A673 (cell line): ENCODE measurements at places on chromosomes 6 and 20. TPM values are rescaled to one million over a fixed set of nuclear protein-coding genes. Genes with fewer than 3 reads are reported as not detected.
A peak's percentile ranks its signal among the peaks of the same experiment; 100 is the strongest.

- no peak for DNase-seq
These were observed 19.4 kb upstream of the RCAN2 start for GRCh38 chr6:46510651-46511050.

DNA sequence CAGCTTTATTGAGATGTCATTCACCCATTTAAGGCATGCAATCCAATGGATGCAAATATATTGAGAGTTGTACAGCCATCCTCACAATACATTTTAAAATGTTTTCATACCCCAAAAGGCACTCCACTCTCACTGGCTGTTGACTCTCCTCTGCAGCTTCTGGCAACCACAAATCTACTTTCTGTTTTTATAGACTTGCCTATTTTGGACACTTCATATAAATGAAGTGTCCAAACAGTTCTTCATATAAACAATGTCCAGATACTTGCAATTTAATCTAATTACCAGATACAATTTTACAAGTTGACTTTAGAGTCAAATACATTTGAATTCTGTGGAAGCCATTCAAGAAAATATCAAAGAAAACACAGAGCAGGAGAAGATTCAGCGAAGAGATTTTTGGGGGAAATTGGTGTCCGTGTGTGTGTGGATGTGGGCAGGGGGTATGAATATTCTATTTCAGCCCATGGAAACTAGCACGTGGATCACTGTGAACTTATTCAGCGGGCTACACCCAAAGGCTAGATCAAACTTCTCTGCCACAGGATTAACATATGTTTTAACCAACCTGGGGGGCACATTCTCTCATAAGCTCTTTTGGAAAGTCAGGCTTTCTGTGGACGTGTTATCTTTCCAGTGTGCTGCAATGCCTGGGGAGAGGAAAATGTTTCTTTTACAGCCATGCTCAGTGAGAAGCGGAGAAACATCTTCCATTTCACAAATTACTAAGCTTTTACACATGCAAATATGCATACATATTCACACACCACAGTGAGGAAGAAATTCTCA lies 73.9 kb downstream of the PLG start:
- DNase-seq = no peak

Gene OR12D3
- total RNA-seq = not detected in 2 replicates

DNA sequence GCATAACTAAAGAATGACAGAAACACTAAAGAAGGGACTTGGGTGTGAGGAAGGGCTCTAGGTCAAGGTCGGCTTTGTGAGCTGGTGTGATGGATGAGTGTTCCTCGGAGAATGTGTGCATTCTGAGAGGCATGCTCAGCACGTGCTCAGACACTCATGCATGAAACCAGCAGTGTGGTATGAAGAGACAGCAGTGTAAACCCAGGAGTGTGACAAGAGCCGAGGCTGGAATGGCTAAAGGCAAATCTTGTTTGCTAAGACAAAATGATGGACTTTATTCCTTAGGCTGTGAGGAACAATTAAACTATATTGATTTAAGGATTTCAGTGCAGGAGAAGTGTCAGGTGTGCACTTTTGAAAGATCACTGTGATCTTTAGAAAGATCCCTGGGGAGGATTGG lies 107.4 kb upstream of the MAP7 start:
- no peak for DNase-seq

DNA sequence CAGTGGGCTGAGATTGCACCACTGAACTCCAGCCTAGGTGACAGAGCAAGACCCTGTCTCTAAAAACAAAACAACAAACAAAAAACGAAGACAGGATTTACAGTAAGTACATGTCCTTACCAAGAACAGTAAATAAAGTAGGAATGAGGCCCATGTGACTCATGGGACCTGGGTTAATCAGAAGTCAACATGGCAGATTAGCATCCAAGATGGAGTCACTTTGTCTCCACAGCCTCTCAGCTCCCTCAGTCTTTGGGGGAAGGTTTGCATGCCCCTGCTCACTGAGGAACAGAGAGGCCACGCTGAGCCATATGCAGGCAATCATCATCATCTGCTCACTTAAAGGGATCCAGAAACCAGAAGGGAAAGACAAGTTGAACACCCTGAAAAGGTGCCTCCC lies 7.8 kb upstream of the MUC22 start:
- no peak for DNase-seq

DNA sequence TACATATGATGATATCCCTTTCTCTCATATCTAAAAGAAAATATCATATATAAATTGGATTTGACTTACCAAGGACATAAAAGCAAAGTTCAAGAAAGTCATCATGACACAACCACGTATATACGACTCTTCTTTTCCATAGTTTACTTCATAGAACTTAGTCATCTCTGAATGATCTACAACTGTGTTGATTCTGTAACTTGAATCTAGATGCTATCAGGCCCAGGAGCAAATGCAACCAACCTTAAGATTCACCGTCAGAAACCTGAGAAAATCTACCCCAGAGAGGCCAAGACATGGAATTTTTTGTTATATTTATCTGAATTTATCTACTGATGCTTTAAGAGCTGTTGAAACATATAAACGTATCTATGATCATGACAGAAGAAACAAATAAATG lies 165.6 kb downstream of the PDE10A start:
- DNase-seq = no peak

DNA sequence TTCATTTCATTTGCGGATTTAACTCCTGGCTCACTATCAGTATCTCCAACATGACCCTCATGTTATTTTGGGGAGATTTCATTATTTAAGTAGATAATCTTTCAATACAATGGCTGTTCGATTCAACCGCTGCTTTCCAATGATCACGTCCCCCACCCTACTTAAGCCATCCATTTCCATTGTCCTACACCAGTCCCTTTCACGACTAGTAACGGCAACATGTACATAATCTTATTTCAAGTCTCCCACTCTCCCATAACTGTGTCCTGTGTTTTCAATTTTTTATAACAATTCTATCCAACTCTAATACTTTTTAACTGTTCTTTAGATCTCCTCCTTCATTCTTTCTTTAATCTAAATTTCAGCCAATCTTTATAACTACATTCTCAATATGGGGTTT lies 890.8 kb upstream of the MAP3K7 start:
- no peak for DNase-seq

Gene DNMT3B
- total RNA-seq = 3.8 and 5.7 TPM in 2 replicates

- DNase-seq = peak; percentile 7
These were observed 32.5 kb upstream of the MEI4 start for GRCh38 chr6:77620278-77620882.

Gene NUP153
- 90.1 and 104 TPM in 2 replicates for total RNA-seq

Gene AGER
- 13.3 and 18.8 TPM in 2 replicates for total RNA-seq

DNA sequence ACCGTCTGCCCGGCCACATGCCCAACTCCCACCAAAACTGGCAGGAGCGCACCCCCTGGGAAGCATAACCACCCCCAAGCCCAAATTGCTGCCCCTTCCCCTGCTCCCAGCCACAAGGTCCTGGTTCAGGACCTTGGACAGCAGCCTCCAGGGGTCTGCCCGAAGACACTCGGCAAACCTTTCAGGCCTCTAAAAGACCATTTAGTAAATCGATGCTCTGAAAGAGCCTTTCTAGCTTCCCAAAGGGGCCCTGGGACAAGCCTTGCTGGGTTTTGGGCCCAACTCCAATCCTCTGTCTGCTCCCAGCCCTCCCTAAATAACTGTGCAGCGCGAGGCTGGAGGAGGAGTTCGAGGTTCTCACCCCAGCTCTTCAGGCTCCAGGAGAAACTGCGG lies 30.5 kb downstream of the GRM4 start:
- DNase-seq = peak; percentile 30

GRCh38 chr20:64113796-64114355 lies 6.5 kb upstream of the NPBWR2 start:
- DNase-seq = no peak

DNA sequence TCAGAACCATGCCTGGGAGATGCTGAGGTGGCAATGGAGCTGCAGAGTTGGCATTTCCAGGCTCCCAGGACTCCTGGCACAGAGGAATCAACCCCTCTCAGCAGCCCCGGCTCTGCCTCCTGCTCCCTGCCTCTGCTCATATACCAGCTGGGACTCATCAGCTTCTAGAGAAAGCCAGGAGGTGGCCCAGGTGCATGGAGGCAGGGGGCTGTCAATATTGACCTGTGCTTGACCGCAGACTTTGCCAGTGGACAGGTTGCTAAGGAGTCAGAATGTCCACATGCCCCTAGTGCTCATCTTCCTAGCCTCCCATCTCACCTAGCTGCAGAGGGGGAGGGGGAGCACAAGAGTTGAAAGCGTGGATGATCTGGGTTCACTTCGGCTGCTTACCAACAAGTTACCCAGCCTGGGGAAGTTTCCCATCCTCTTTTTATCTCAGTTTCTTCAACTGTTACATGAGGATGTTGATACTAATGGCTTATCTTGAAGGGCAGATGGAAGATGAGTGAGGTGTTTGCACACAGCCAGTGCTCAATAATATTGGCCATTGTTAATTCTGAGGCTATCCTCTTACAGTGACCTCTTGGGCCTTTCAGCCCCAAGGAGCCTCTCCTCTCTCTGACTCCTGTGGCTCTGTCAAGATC lies 9.2 kb upstream of the SCRT2 start:
- no peak for DNase-seq

Gene RRP36
- 104 and 115 TPM in 2 replicates for total RNA-seq

- DNase-seq = no peak
These were observed 45.9 kb downstream of the NOL4L start for GRCh38 chr20:32539026-32539816.

GRCh38 chr6:75409928-75410327 lies 83.7 kb downstream of the FILIP1 start:
- DNase-seq = no peak

GRCh38 chr6:71733970-71734899 lies 152.1 kb upstream of the RIMS1 start:
- no peak for DNase-seq

DNA sequence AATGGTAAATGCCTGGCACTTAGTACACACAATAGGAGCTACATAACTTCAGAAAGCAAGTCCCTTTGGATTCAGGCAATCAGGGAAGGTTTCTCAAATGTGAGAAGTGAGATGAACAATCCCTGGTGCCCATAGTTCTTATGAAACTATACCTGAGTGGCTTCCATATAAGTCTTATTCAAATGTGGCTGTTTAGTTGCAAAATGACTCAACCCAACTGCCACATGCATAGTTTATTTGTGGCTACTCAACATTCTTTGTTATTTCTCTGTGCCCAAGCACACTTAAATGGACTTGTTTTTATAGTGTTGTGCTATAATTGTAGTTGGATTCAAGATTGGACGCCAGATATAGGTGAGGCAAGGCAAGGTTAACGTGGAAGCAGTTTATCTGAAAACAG lies 93.7 kb upstream of the ATXN1 start:
- DNase-seq = no peak

GRCh38 chr6:113347436-113347835 lies 509.7 kb upstream of the MARCKS start:
- DNase-seq = no peak

DNA sequence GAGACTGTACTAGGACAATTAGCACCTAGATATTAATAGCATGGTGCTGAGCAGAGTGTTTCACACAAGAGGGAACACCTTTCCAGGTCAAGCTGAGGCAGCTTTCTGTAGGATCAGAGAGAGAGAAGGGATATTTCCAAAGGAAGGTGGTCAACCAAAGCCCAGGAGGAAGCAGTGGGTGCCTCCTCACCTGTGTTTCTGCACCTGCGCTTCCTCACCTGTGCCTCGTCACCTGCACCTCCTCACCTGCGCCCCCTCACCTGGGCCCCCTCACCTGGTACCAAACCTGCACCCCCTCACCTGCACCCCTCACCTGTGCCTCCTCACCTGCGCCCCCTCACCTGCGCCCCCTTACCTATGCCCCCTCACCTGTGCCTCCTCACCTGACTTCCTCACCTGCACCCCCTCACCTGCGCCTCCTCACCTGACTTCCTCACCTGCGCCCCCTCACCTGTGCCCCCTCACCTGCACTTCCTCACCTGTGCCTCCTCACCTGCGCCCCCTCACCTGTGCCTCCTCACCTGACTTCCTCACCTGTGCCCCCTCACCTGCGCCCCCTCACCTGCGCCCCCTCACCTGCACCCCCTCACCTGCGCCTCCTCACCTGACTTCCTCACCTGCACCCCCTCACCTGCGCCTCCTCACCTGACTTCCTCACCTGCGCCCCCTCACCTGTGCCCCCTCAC lies 67.9 kb downstream of the TTLL2 start:
- no peak for DNase-seq

Gene TAGAP
- 0.11 TPM in 1 of 2 replicates, not detected in the other for total RNA-seq

DNA sequence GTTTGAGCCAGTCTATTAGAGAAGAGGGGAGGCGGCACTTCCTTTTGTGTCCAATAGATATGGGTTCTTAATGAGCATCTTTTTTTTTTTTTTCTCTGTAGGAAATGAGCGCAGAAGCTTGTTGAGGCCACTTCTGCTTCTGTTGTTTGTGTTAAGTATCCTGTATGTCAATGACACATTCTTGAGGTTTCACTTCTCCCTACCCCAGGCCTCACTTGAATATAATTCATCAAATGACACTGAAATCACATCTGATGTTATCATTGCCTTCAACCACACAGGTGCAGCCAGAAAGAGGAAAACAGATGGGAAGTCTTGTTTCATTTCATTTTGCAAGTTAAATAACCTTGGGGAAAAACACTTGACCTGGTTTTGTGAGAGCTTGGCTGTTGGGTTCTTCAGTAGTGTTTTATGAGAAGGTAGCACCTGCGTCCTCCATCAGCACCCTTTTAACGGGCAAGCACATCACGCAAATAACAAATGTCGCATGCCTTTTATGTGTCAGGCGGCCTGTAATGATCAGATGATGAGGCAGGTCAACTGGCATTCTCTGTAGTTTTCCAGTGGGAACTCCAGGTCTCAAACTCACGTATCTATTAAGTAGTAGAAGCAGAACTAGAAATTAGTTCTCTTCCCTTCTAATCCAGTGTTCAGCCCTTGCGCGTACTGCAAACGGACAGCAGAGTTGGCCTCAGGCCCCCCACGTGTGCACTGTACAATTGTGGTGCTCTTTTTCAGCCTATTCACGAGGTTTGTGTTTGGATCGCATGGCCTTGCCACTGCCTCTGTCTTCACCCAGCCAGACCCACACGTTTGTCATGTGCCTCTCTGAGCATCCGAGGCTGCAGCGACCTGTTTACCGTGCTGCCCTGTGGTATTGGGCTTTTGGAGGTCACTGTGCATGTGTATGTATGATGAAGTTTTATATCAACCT lies 23.5 kb downstream of the PLEKHG1 start:
- no peak for DNase-seq

Gene LRRN4
- 0.15 TPM in 1 of 2 replicates, not detected in the other for total RNA-seq

GRCh38 chr6:946546-946945 lies 253.6 kb upstream of the EXOC2 start:
- DNase-seq = no peak

- DNase-seq = peak; percentile 17
These were observed 476.9 kb downstream of the KHDRBS2 start for GRCh38 chr6:61809004-61809595.

- DNase-seq = no peak
These were observed 801 bp downstream of the CCDC28A start for GRCh38 chr6:138774370-138774769.

Gene SNX5
- 171 and 188 TPM in 2 replicates for total RNA-seq

Gene ZNF341
- 4.7 and 5.0 TPM in 2 replicates for total RNA-seq

- peak; percentile 25 for DNase-seq
These were observed 939 bp downstream of the DTNBP1 start for GRCh38 chr6:15661853-15662325.

GRCh38 chr20:38997622-38998021 lies 35.5 kb downstream of the DHX35 start:
- peak; percentile 19 for DNase-seq

GRCh38 chr6:107753778-107754177 lies 70.3 kb downstream of the SCML4 start:
- DNase-seq = no peak

Gene DHX35
- total RNA-seq = 15.9 and 18.1 TPM in 2 replicates

GRCh38 chr6:124028117-124028516 lies 224.5 kb downstream of the NKAIN2 start:
- no peak for DNase-seq
